ENCODE measurements at places on chromosomes 3 and 15.

GRCh38 chr3:58299839-58300516, 6.1 kb upstream of the RPP14 start:
- DNase-seq, result no peak

- DNase-seq, result no peak
Observed at GRCh38 chr15:64412216-64412615, 24.6 kb downstream of the TRIP4 start.

GRCh38 chr3:121979734-121980449, 42.2 kb downstream of the ILDR1 start:
- DNase-seq, result no peak

DNA sequence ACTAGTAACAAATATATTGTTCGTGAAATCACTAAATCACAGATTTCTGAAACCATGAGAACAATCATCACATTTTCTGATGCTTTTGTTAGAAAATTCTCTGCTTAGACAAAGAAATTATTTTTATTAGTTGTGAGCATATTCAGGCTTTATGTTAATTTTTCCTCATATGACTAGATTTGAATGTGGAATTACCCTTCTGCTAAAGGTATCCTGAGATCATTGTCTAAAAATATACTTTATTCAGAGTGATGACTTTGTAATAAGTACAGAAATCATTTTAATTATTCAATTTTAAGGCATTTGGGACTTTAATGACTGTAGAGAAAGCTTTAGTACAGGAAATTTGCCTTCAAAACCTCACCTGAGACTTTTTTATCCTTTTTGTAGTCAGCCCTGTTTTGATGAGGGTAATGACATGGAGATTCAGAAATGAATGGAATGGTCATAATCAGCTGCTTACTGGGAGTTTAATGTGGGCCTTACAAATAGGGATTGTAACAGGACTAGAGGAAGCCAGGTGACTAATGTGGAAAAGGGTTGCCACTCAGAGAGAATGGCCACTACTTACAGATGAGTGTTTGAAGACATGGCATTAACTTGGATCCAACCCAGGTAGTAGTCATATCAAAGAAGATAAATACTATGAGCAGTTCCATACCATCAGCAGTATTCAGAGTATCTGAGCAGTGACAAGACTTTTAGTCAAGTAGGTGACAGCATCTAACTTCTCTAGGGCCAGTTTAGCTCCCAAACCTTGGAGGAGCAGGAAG, 148.3 kb downstream of the MBNL1 start:
- DNase-seq, result no peak

- no peak for DNase-seq
Observed at GRCh38 chr3:24944805-24945520, 450.3 kb upstream of the THRB start.
